ENCODE measurements at places on chromosomes 1 and 21.

DNA sequence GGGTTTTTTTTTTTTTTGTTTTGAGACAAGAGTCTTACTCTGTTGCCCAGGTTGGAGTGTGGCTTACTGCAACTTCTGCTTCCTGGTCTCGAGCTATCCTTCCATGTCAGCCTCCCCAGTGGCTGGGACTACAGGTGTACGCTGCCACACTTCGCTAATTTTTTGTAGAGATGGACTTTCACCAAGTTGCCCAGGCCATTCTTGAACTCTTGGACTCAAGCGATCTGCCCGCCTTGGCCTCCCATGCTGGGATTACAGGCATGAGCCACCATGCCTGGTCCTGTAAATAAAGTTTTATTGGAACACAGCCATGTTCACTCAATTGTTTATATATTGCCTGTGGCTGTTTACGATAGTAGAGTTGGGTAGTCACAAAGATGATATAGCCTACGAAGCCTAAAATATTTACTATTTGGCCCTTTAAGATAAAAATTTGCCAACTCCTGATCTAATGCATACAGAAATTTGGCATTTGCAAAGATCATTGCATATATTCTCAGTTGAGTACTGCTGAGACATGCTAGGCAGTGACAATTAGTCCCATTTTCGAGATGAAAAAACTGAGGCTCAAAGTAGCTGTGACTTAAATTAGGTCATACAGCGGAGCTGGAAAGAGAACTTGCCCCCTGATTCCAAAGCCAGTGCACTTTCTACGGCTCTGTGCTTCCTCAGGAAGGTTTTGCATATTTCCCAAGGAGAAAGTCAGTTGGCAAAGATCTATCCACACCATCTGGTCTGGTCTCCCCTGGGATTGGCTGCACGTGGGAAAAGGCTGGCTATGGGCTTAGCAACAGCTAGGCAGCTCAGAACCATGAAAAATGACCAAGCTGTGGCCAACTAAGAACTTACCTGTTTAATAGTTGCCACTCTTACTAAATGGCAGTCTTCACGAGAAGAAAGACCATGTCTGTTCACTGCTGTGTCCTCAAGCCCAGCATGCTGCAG lies 19.4 kb downstream of the MECR start:
- no peak for DNase-seq

GRCh38 chr1:212607913-212608391 lies 609 bp upstream of the ATF3 start:
- DNase-seq, result no peak

DNA sequence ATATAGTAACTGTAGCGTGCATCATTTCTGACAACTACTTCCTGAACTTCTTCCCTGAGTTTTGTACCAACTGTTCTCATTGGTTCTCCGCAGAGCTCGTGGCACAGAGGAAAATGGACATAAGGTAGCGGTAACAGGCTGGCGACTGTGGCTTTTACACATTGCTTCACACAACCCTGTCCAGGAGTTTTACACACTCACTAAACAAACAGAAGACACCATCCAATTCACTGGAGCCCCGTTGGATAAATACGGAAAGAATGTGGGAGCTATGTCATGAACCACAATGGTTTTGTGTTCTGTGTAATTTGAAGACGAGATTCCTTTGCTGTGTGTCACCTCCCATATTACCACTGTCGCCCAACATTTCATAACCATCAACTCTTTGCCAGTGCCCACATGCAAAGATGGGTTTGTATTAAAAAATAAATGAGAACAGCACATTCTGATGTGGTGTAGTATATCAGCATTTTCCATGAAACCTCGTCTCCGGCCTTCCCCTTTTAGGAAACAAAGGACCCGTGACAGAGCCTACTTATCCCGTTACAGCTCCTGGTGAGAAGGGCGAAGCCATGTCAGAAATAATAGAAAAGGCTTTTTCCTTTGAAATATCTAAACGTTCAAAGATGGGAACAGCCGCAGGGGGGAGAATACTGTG lies 47.4 kb upstream of the ENAH start:
- peak; percentile 16 for DNase-seq

- no peak for DNase-seq
Measured at GRCh38 chr1:234272656-234273312, 100.5 kb upstream of the COA6 start.

DNA sequence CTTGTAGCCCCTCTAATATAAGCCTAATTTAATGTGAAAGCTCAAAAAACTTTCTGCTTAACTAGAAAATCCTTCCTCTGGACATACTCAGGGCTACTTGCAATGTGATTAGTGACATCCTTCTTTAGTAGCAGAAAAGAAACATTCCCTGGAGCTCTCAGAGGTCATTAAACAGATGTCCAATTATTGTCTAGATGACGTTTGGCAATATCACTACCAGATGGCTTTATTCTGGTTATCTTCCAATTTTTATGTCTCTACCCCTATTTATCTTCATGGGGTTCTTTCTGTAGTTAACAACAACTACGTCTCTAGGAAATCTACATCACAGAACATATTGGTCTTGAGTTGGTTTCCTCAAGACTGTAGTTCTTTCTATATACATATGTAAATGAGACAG lies 44.2 kb downstream of the CTH start:
- no peak for DNase-seq

GRCh38 chr1:212489284-212489859 lies 56.7 kb downstream of the NENF start:
- DNase-seq, result no peak

- DNase-seq, result no peak
Measured at GRCh38 chr1:156151093-156151688, 2.2 kb upstream of the SEMA4A start.

DNA sequence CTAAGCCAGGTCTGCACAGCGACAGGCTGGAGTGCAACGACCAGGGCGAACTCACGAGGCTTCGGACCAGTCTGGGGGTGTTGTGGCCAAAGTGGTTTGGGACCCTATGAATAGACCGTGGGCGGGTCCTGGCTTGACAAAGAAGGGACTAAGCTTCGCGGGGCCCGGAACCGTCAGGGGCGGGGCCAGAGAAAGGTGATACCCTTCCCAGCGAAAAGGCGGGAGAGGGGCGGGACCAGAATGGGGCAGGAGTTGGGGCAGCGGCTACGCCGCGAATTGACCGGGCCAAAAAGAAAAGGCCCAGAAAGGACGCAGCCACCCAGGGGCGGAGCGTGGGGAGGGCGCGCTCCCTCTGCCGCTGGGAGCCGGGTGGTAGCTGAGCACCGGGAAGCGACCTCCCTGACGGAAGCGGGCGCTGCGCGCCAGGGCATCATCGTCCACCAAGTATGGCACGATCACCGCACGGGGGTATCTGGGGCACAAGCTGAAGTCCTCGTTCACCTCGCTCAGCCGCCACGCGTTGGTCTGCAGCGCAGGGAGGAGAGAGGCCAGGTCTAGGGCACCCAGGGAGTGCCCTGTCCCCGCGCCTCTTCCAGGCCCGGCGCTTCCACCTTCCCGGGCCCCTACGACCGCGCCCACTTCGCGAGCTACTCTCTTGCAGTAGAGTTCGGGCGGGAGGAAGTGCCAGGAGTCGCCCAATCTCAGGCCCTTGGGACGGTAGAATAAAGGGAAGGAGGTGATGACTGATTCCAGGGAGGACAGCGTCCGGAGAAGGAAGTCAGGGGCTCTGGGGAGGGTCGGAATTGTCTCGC lies 6.7 kb upstream of the FAM167B start:
- peak; percentile 91 for DNase-seq

DNA sequence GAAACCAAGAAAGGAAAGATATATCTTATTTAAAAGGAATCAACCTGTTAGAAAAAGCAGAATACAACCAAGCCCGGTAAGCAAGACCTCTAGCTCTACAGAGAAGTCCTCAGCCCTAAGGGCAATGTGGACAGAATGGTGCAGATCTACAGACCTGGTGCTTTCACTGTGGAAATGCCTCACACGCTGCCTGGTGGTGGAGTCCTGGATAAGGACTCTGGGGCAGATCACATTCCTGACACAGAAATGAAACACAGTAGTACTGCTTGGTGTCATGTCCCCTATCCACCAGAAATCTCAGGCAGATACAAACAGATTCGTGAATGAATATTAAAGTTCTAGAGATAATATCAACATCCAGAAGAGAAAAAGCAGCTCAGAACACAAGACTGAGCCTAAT lies 6.8 kb downstream of the CNN3 start:
- DNase-seq, result no peak

- DNase-seq, result no peak
Measured at GRCh38 chr1:188584119-188584518, 1755.4 kb downstream of the PLA2G4A start.

DNA sequence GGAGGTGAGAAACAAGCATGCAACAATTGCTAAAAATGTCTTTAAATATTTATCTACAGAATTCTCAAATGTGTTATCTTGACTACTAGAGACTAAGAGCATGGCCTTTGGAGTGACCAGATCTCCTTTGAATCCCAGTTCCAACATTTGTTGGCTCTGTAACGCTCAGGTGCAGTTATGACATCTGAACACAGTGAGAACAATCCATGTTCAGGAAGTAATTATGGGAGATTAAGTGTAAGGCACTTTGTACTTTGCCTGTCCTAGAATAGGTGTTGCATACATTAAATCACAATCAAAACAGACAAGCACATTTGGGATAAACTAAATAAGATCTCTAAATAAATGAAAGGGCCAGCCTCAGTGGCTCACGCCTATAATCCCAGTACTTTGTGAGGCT lies 454.5 kb downstream of the SMYD3 start:
- no peak for DNase-seq

DNA sequence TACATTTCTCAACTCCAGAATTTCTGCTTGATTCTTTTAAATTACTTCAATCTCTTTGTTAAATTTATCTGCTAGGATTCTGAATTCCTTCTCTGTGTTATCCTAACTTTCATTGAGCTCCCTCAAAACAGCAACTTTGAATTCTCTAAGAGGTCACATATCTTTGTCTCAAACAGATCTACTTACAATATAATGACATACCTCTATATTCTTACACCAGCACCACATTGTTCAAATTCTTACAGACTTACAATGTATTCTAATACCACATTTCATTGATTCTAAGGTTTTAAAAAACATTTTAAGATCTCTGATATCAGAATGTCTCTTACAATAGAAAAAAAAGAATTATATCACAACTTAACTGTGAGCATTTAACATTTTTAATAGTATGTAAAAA lies 77.4 kb downstream of the DIRAS3 start:
- DNase-seq, result peak; percentile 19

GRCh38 chr1:65722461-65722860 lies 70.2 kb upstream of the PDE4B start:
- no peak for DNase-seq

DNA sequence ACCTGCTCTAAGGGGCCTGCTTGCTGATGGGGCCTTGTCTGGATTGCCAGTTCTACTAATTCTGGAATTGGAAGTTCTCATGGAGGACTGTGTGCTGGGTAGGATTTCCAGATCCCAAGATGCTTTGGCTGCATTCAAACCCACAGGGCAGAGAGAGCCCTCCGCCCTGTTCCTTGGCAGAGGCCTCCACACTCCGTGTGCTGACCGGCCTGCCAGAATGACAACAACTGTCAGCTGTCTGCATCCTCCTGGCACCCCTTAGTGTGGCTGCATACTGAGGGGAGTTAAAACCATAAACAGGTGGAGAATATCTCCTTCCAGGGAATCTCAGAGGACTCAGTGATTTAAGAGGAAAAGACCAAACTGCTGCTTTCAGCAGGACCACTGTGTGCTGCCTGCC lies 60.7 kb downstream of the ADARB1 start:
- no peak for DNase-seq

- peak; percentile 42 for DNase-seq
Measured at GRCh38 chr1:201448990-201449389, 20.0 kb downstream of the PHLDA3 start.

DNA sequence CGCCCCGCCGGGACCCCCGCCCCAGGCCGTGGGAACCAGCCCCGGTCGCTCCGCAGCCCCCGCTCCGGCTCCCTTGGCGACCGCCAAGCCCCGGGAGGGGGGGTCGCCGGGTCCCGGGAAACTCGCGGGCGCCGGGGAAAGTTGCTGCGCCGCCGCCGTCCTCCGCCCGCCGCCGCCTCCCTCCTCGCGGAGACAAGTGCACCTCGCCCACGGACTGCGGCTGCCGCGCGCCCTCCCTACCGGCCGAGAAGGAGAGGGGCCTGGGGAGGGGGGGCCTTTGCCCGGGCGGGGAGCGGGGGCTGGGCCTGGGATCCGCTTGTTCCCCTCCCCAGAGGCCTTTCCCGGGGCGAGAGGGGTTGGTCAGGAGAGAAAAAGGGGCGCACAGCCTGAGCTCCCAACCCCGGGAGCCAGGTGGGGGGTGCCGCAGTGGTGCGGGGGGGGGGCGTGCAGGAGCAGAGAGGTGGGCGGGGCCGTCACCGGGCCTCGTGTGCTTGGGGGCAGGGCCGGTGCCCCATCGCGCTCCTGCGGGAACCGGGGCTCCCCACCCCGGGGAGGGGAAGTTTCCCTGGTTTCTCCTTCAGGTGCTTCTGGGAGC lies 592 bp downstream of the AGRN start:
- DNase-seq, result no peak

Measured in mesendoderm (in vitro differentiated cells).